Fibroblast of skin of right biceps (primary cell): ENCODE measurements at places on chromosomes 11 and 22.

- DNase-seq: no peak
These were observed 1260.4 kb upstream of the RAG2 start for GRCh38 chr11:37858398-37858797.

DNA sequence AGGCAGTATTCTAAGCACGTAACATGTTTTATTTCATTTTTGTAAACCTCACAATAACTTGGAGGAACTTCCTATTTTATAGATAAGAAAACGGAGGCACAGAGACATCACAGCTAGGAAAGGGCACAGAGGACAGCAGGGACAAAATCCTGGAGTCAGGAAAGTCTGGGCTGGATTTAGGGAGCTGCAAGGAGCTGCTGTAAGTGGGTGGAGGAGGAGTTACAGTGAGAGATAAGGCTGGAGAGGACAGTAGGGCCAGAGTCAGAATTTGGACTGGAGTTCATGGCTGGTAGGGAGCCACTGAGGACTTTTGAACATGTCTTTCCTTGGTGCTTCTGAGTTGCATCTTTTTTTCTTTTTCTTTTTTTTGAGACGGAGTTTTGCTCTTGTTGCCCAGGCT, 32.2 kb upstream of the PTPRJ start:
- peak; percentile 15 for DNase-seq

DNA sequence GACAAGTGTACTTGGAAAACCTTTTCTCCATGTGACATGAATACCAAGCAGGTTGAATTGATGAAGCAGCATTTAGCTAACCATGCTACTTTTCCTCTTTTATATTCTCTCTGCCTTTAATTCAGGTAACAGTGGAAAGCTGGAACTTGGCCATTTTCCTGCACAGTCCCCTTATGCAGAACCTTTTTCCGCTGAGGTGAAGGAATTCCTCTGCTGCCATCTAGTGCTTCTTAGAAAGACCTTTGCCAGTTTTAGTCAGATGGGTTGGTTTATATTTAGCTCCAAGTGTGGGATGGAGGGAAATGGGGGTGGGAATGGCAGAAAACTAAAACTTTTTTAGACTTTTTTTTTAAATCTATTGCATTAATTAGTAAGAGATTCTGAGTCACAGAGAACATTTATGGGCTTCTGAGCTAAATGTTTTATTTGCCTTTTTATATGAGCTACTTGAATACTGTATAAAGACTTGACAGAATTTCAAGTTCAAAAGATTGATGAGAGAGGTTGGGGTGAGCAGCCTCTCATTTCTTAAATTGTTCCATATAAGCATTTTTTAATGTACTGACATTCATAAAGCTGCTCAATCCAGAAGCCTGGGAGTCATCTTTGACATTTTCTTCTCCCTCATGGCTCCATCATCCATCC, 153.9 kb upstream of the ZC3H12C start:
- DNase-seq: peak; percentile 80

DNA sequence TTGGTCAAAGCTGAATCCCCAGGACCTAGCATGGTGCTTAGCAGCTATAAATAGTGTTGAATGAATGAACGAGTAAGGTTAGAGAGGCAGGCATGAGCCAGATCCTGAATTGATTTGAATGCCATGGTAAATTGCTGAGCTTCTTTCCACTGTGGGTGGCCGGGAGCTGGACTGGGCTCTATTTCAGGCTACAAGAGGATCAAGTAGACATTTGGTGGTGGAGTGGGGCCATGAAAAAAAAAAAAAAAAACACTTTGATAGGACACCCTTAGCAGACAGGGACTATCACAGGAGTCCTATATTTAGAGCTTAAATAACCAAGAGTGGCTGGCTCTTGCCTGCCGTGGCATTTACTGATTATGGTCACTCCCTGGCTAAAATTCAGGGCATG, 77.6 kb downstream of the MIAT start:
- no peak for DNase-seq

- DNase-seq: no peak
These were observed 125.8 kb upstream of the POU2AF2 start for GRCh38 chr11:111119751-111120150.

- DNase-seq: no peak
These were observed 66.2 kb downstream of the FZD4 start for GRCh38 chr11:86889001-86889341.

DNA sequence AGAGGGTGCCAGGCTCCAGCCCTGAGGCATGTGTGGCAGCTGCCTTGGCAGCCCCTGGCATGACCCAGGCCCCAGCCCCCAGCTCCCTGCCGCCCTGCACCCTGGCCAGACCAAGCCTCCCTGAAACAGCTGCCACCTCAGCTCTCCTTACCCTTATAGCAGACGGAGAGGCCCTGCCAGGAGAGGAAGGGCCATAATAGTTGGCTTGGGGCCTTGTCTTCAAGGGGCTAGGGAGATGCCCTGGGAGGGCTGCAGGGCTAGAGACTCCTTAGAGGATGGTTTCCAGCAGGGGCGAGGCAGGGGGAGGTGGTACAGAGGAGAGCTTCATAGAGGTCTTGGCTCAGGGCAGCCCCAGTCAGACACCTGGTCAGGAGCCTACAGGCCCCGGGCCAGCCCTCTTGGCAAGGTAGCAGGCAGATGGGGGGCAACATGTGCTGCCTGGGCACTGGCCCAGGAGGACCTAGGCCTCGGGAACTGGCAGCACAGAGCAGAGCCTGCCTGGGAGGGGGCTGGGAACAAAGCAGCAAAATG, 13.0 kb downstream of the SMTN start:
- DNase-seq: no peak

- DNase-seq: no peak
These were observed 23.2 kb upstream of the ARRB1 start for GRCh38 chr11:75374646-75375045.

GRCh38 chr11:129999407-129999806, 3.2 kb downstream of the PRDM10 start:
- DNase-seq: no peak

DNA sequence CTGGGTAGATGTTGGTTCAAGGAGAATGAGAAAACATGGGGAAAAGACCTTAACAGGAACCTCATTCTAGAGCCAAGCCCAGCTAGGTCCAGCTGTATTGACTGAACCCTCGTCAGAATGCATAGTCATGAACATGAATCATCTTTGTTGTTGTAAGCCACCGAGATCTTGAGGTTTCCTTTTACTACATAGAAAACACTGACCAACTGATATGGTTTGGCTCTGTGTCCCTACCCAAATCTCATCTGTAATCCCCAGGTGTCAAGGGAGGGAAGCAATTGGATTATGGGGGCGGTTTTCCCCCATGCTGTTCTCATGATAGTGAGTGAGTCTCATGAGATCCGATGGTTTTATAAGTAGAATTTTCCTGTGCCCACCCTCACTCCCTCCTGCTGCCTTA, 19.4 kb upstream of the PHOX2A start:
- peak; percentile 26 for DNase-seq

DNA sequence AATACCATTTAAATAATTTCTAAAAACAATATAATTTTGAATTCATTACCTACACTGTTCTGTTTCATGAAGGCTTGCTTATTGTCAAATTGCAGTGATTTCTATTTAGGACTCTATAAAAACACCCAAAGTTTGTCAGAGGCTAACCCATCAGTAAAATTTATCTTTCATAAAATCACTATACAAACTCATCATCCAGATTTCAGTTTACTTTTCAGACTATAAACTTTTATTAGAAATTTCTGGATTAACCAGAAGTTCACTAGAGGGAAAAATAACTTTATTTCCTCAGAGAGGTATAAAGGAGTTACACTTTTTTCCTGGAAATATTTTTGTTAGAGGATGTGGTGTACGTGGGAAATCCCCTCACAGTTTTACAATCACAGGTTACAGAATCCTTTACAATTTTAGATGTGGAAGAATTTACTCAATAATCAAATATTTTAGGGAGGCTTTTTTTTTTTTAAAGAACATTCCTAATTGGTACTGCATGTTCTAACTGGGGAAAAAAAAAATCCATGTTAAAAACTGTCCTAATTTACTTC, 176.7 kb downstream of the SWAP70 start:
- no peak for DNase-seq

- DNase-seq: no peak
These were observed 62.1 kb downstream of the PPFIA1 start for GRCh38 chr11:70332567-70332966.

DNA sequence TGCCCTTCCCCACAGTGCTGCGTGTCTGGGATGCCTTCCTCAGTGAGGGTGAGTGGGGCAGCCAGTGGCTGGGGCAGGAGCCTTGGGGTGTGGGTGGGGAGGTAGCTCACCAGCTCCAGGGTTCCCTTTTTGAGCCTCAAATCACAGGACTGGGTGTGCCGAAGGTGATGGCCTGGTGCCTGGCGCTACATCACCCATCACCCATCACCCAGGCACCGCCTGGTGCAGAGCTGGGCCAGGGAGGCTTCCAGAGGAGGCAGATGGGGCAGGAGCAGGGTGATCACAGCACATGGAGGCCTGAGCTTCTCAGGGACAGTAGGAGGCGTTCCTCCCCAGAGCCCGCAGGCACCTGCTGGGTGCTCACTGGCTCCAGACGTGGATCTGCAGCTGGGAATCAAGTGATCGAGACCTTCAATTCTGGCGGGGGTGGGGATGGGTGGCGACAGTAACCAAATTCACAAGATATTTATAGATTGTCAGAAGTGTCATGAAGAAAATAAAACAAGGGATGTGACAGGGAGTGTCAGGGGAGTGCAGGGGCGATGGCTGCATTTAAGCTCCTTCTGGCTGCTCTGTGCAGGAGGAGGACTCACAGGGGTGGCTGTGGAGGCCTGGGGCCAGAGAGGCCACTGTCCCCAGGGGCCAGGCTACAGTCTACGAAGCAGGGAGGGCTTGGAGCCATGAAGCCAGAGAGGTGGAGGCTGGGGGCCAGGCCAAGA, 3.2 kb downstream of the TBC1D10C start:
- no peak for DNase-seq

GRCh38 chr11:122363296-122363695, 247.3 kb upstream of the BLID start:
- no peak for DNase-seq

DNA sequence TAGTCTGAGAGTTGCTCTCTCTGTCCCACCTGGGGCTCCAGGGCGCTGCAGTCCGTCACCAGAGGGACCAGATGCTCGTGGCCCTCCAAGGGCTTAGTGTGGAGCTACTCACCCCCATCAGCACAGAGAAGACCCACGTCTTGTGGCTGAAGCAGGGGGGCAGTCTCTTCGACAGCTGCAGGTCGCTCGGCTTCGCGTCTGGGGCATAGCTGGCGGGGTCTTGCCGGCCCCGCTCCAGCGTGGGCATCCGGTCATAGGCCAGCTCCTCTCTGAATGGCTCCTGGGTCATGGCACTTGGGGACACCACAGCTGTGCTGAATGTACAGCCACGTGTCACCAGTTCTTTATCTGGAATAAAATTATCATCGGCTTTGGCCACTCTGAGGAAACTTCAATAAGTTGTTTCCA, 608 bp downstream of the MLC1 start:
- DNase-seq: no peak

GRCh38 chr22:37911697-37912096, 5.6 kb downstream of the MICALL1 start:
- DNase-seq: no peak

DNA sequence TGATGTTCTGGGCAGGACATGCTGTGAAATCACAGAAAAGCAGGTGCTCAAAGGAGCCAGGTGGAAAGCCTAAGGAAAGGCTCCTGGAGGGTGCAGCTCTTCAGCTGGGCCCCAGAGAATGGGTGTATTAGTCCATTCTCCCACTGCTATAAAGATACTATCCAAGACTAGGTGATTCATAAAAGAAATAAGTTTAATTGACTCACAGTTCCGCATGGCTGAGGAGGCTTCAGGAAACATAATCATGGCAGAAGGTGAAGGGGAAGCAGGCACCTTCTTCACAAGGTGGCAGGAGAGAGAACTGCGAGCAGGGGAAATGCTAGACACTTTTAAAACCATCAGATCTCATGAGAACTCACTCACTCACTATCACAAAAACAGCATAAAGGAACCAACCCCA, 43.1 kb upstream of the DEUP1 start:
- no peak for DNase-seq

GRCh38 chr11:41978945-41979344, 519.5 kb upstream of the LRRC4C start:
- DNase-seq: peak; percentile 25

- DNase-seq: peak; percentile 84
These were observed 33.2 kb downstream of the PPP2R1B start for GRCh38 chr11:111733016-111733415.

- no peak for DNase-seq
These were observed 13.4 kb downstream of the NADSYN1 start for GRCh38 chr11:71466358-71466757.

DNA sequence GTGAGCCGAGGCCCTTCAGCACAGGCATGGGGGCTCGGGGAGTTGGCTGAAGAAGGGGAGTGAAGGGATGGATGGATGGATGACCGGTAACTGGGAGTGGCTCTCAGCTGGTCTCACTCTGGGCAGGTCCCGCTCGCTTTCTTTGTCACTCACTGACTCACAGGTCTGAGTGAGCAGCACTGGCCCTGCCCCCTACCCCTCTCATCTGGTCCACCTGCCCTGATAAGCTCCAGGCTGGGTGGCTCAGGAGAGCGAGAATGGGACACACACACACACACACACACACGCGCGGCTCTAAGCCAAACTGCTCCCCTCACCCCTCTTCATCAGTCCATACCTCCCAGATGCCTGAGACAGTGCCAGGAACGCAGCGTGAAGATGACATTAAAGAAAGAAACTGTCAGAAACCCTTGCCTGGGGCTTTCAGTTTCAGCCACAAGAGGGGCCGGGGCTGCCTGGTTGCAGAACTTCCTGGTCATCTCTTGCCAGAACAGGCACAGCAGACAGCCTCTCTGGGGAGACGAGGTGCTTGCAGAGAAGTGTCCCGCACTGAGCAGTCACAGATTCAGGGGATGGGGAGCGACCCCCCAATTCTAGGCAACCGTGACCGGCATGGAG, 16.5 kb upstream of the SHISAL1 start:
- no peak for DNase-seq

DNA sequence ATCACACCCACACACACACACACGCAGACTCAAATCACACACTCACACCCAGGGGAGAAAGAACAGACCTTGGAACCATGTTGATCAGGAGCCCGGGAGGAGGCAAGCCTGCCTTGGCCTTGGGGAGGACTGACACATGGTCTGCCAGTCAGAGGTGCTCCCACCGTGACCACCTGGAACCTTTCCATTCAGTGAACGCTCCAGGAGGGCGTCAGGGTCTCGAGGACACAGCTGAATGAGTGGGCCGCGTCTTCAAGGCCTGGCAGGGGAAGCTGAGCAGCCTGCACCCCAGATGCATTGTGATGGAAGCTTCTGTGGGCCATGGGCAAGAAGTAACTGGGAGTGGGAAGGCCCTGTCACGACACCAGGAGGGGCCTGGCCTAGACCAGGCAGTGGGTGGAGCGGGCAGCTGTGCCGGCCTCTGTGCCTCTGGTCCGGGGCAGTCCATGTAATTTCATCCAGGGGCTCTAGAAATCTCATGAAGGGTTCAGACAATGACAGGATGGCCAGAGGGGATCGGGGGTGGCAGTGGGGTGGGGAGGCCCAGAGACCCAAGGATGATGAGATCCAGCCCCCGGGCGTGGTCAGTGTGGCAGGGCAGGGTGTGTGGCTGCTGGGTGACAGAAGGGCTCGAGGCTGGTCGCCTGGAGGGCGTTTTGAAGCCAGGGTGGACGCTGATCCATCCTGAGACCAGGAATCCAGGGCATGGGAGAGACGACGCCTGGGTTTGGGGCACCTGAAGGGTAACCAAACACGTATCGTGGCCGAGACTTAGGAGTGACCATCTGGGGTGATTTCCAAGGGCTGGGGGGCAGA, 53.7 kb downstream of the IGF2 start:
- DNase-seq: no peak

- DNase-seq: no peak
These were observed 138.9 kb downstream of the CD44 start for GRCh38 chr11:35277827-35278226.
